RPMI8226 (cell line): ENCODE measurements at places on chromosomes 7 and 10.

GRCh38 chr7:12220389-12221046 lies 9.4 kb downstream of the TMEM106B start:
- no peak for DNase-seq

- no peak for DNase-seq
Measured at GRCh38 chr10:53314876-53315275, 542.3 kb upstream of the MBL2 start.

DNA sequence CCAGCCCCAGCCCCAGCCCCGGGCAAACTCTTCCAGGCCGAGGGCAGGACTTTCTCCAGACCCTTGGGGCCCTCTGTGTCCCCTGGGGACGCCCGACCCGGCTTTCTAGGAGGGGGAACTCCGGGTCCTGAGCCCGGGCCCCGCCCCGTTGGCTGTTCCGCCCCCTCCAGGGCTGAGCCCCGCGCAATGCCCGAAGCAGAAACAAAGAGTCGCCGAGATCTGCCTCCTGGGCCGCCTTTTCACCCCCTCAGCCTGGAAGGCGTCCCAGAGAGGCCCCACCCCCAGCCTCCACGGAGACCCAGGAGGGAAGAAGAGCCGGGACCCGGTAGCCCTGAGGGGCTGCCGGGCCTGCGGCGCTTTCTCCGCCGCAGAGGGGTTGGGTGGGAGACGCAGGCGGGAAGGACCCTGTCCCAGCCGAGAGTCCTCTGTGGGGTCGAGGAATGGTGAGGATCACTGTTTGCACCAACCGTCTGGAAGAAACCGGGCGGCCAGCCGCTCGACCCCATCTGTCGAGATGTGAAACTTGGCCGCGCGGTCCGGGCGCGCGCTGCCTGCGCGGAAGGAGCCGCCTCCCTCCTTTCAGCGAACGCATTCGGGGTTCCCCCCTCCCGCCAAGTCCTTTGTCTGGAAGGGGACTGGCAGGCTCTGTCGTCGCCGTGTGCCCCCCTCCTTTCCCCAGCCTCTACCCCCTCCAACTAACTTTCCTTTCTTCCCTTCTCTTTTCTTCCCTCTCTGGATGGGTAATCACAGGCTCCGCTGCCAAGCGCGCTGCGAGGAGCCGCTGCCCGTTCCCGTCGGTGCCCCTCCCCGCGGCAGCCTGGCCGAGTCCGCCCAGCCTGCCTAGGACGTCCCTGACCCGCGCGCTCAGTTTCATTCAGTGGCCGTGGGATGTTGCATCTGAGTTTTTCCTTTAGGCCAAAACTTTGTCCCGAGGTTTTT lies 10.2 kb downstream of the EN2 start:
- no peak for DNase-seq

DNA sequence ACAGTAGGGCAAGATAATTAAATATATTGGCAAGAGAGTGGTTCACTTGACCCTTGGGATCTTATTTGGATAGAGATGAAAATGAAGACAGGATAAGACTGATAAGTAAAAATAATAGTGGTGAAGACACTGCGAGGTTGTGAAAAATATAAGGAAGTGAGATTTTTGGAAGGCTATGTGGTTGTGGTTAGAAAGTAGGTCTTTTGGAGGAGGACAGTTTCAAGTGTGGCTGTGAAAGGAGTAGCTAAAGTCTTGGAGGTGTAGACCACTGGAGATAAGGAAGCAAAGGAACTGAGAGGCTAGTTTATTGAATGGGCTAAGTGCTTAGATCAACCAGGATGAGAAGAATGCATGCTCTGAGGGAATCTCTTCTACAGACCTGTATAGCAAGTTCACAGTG lies 11.2 kb downstream of the MIOS start:
- peak; percentile 53 for DNase-seq

DNA sequence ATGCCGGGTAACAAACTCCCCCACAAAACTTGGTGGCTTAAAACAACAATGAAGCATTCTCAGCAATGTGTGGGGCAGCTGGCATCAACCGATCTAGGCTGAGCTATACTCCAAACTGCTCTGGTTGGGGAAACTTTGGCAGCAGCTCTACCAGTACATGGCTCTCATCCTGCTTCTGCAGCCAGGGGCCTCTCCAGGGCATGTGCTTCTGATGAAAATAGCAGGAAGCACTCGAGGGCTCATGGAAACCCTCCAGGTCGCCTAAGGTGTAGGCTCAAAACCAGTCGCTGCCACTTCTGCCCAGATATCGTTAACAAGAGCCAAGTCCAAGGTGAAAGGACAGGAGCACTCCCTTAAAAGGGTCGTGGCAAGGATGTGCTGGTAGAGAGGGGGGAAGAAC lies 134.1 kb downstream of the TEX36 start:
- DNase-seq, result no peak

- no peak for DNase-seq
Measured at GRCh38 chr7:25598765-25599164, 370.5 kb upstream of the NPVF start.

DNA sequence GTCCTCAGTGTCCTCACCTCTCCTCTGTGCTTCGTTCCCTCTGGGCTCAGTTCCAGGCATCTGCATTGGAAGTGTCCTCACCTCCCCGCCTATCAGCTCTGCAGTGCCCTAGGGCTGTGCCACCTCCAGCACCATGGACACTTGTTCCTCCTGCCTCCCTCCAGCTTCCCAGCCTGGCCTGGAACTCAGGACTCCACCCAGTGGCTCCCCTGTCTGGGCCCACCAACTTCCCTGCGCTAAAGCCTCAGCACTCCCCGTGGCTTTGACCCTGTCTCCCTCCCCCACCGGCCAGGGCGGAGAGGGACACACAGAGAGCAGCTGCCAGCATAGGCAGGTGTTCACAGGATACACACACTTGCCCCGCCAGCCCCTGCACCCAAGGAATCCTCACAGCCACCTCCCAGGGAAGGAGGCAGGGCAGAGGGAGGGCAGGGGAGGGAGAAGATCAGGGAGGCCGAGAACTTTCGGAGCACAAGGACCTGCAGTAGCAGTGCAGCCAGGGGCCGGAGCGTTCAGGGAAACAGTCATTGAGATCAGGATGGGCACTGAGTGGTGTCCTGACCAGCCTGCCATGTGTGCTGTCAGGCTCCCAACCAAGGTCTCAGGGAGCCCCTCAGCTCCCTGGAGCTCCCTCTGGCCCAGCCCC lies 31.3 kb downstream of the ANXA8 start:
- DNase-seq, result no peak

DNA sequence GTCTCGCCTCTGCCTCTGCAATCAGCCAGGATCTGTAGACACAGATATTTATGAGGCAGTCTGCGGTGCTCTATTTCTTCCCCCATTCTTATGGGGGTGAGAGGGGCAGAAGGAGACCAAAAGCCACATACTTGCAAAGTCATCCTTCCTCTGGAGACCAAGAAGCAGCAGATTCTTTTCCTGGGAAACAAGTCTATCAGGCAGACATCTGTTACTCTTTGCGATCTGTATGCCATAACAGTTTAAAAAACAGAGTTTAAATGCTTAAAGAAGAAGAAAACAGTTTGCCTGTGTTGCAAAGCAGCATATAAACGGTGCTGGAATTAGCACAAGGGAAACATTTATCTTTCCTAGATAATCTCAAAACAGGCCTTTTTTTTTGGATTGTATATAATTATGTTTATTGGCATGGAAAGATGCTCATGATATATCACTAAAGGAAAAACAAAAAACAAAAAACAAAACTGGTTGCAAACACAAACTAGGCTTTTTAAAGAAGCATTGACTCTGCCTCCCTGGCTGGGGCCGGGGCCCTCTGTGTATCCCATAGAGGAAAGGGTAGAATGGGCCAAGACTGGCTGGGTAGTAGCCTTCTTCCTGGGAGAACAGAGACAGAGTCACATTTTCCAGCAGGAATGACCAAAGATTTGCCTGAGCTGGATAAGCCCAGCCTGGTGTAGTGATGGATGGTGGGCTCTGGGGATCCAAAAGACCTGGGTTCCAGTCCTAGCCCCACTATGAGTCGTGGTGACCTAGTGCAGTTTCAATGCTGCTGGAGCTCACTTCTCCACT lies 50.4 kb downstream of the RGS10 start:
- DNase-seq, result no peak

DNA sequence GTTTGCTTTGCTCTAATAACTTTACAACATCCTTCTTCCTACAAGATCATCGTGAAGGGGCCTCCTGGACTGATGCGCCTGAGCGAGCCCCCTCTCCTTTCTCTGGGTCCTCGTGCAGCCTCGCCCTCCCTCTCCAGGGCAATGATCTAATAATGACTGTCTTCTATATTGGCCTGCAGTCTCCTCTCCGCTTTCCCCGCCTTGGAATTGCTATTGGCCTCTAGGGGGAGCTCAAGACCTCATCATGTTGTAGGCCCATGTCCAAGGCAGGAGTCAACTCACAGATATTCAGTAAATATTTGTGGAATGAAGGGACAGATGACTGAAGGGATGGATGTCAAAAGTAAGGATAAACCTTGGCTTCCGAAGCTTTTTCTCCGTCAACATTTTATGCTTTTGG lies 1180.3 kb downstream of the TYW1 start:
- DNase-seq, result peak; percentile 89

GRCh38 chr7:149558149-149558861 lies 60.7 kb upstream of the ZNF746 start:
- DNase-seq, result no peak

GRCh38 chr10:10527861-10528562 lies 489.7 kb upstream of the CELF2 start:
- DNase-seq, result no peak

- no peak for DNase-seq
Measured at GRCh38 chr10:33352175-33352574, 17.7 kb upstream of the NRP1 start.

GRCh38 chr7:45400680-45401079 lies 173.5 kb upstream of the ADCY1 start:
- DNase-seq, result peak; percentile 86

GRCh38 chr7:13748998-13749397 lies 240.5 kb downstream of the ETV1 start:
- no peak for DNase-seq

DNA sequence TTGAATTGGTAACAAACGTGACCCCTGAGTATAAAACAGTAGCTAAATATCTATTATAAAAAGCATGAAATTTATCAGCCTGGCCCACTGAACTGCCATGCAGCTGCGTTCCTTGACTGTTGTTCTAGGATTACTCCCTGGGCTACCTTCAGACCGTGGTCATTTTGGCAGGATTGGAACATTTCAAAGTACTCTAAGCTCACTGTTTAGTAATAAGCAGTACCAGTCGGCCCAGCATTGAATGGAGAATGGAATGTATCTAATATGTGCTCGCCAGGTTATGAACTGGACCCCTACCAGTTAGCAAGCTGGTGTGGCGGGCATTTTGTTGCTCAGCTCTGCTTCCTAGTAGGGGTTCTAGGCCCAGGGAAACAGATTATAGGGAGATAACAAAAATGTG lies 112.2 kb downstream of the SEMA3C start:
- DNase-seq, result no peak

DNA sequence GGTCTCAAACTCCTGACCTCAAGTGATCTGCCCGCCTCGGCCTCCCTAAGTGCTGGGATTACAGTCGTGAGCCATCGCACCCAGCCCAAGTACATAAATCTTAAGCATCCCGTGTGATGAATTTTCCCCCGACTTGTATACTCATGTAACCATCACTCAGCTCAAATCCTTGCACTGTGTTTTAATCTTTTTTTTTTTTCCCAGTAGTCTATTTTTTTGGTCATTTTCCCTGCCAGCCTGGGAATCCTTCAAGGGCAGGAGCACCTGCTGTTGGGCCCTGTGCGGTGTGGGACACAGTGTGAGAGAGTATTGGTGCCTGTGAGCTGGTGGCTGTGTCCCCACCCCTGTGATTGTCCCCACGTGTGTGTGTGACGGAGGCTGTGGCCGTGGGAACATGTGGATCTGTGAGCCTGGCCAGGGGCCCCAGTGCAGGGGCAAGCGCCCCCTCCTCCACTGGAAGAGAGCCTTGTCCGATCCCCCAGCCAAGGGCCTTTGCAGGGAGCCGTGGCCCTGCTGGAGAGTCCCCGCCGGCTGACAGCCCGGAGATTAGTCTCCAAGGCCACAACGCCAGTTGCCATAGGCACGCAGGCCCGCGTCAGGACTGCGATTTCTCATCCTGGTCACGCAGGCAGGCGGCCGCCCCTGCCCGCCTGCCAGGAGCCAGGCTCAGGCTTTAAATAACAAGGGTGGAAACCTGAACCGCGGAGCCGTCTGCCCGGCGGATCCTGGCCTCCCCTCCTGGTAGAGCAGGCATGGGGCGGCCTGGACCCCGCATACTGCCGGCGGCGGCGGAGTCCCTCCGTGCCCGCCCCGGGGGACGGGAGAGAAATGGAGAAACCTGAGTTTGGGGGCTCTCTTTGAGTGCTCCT lies 26.5 kb downstream of the GTF2IRD1 start:
- DNase-seq, result no peak

- no peak for DNase-seq
Measured at GRCh38 chr7:46033592-46033991, 112.5 kb upstream of the IGFBP3 start.

DNA sequence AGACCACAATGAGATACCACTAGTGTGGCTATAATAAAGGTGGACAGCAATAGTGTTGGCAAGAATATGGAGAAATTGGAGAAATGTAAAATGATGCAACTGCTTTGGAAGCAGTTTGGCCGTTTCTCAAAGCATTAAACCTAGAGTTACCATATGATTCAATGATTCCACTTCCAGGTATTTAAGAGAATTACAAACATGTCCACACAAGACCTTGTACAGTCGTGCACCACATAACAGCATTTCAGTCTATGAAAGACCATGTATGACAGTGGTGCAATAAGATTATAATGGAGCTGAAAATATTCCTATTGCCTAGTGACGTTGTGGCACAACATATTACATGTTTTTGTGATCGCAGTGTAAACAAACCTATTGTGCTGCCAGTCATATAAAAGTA lies 29.6 kb downstream of the CCDC172 start:
- DNase-seq, result no peak

- peak; percentile 54 for DNase-seq
Measured at GRCh38 chr10:6135039-6135438, 46.2 kb downstream of the RBM17 start.

GRCh38 chr10:1551636-1552338 lies 185.5 kb downstream of the ADARB2 start:
- no peak for DNase-seq

DNA sequence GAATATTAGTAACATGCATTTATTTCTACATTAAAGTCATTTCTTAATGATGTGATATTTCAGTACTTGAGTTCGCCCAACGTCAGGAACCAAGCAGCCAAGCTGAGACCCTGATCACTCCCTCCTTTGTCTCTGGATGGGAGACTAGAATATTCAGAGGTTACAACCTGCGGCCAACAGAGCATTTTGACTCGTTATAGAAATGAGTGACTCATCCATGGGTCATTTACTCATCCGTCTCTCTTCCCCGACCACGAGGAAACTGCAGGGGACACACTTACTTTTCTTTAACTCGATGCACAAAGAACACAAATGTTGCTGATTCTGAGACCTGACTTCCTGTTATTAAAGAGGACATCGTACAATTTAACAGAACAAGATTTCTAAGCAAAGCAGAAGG lies 343.3 kb downstream of the FRMD4A start:
- no peak for DNase-seq

- DNase-seq, result peak; percentile 61
Measured at GRCh38 chr7:99365318-99366141, 9.0 kb upstream of the ARPC1B start.

GRCh38 chr7:22093936-22094335 lies 148.2 kb upstream of the CDCA7L start:
- DNase-seq, result no peak

- no peak for DNase-seq
Measured at GRCh38 chr7:116443646-116444045, 55.9 kb upstream of the CAV2 start.
